ENCODE measurements at places on chromosomes 2 and 18. TPM values are rescaled to one million over a fixed set of nuclear protein-coding genes. Genes with fewer than 3 reads are reported as not detected.

Gene ZNF804A
- total RNA-seq, result 0.78 TPM

Gene ACMSD
- total RNA-seq, result not detected

Gene PTPRN
- total RNA-seq, result not detected

Gene SLC9A4
- not detected for total RNA-seq

Gene LYG1
- 1.4 TPM for total RNA-seq

Gene EVX2
- total RNA-seq, result not detected

DNA sequence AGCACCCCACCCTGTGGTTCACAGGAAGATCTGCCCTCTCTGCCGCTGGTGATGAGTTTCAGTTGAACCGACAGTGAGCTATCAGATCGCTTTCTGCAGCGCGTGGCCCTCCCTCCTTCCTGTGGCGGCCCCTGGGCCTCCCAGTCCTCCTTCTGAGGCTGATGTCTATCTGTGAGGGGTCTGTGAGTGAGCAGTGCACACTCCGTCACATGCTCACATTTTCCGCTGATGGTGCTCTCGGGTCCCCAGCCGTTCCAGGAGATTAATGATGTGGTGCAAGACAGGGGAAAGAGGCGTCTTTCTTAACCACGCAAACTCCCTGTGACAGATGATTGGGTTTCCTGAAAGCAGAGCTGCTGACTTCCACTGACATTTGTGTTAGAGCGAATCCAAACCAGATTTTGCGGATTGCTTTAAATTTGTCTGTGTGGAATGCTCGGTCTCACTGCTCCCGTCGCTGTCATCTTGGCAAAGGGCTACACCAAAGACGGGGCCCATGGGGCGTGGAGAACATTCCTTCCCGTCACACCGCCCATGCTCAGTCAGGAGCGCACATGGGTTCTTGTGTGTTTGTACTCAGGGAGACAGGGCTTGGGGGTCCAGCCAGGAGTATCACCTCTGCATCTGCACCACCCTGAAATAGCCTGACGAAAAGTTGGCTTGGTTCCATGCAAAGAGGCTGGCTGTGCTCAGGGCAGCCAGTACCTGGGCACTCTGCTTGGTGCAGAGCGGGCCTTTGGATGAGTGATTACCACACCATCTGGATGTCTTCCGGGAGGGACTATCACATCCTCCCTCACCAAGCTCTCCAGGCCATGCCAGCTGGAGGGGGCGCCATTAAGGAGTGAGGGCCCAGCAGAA, 154.7 kb upstream of the HS6ST1 start:
- DNase-seq, result peak; percentile 65

DNA sequence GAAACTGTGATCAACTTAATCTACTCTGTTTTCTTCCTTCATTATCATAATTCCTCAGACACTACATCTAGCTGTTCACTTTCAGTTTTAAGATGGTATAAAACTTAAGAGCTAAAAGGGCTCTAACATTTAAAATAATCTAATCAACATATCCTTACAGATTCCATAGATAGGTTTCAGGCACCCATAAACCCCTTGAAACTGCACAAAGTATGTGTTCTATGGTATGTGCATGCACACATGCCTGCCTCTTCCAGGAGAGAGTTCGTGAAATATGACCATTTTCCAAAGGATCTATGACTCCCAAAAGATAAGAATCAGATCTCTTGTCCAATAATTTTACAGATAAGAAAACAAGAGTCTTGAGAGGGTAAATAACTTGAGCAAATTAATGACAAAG, 59.4 kb downstream of the CUL3 start:
- no peak for DNase-seq

DNA sequence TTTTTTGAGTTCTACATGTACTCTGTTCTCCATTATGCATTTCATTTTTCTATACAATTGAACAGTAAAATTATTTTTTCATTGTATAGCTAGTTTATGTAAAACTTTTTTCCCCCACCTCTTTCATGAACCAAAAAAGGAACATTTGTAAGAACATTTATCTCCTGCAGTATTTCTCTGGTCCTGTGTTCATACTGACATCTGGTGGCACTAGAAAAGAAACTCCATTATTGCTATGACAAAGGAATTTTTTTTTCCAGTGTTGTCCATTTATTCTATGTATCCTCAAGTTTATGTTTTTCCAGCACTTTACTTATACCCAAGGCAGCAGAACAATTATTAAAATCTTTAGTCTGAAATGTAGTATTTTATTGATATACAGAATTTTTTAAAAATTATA, 27.4 kb upstream of the CHAC2 start:
- no peak for DNase-seq

DNA sequence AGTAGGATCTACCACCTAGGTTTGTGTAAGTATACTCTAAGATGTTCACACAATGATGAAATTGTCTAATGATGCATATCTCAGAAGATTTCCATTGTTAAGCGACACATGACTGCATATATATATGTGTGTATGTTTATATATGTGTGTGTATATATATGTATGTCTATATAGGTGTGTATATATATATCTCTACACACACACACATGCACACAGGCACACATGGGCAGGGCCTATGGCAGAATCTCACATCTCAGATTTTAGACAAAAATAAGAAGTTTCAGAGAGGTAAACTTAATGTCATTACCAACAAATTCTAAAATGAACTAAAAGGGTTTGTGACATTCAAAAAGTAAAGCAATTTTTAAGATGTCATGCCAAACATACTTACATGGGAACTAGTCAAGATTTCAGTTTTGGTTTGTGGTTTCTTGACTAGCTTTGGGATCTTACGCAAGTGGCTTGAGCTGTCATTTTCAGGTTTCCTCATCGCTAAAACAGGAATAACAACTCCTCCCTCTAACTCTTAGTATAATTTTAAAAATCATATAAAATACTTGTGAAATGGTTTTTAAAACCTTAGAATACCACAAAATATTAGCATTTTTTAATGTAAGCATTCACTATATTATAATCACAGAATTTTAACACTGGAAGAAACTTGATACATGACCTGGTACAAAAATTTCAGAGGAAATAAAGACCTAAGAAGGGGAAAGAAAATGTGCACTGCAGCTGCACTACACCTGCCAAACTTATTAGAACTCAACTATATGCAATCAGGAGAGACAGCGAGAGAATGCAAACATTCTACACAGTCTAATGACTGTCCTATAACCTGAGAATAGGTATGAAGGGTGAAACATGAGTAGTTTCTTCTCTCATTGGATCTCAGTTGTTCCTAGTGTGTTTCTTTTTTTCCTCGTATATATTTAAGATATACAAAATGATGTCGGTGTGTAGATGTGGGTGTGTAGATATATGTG, 75.7 kb downstream of the TTC21B start:
- DNase-seq, result no peak

DNA sequence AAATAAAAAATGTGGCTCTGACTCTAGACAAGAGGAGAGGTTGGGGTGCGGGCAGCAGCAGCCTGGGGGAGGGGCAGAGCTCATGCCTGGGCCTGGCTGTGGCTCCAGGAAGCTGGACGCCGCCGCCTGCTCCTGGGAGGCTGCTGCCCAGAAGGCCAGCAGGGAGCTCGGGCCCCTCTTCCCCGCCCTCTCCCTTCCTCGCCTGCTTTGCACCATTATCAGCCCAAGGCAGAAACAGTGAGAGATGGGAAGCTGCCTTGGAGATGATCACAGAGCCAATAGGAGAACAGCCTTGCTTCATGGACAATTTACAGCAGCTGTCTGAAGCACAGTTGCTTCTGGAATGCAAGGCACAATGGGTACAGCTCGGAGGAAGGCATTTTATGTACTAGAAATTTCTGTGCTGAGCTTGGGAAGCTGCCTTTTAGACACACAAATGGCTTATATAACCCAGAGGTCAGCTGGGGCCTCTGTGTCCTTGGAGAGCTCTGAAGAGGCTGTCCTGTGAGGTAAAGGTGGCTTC, 55.3 kb upstream of the AFF3 start:
- DNase-seq, result peak; percentile 88

- DNase-seq, result no peak
Observed at GRCh38 chr18:78640246-78640995, 339.2 kb upstream of the SALL3 start.

DNA sequence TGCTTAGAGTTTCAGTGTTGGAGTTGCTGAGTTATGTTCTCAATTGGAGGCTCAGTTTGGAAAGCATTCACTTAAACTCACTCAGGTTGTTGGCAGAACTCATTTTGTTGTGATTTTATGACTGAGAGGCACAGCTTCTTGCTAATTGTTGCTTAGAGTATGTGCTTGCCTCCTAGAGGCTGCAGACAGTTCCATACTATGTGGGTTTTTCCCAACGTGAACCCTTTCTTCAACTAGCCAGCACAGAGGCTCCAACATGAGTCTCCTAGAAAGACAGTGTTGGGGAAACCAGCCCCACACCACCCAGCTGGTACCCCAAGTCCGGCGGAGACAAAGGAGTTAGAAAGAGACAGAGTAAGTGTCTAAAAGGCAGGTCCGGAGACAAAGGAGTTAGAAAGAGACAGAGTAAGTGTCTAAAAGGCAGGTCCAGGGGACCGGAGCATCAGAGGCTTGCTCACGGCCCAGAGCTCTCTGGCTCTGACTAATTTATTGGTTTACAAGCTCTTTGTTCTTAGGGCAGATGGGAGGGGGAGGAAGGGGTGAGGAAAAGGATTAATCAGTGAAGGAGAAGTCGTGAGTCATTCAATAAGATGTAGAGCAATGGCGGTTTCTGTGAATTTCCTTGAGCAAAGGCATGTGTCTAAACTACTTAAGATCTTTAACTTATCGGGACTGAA, 999.7 kb upstream of the LRRTM1 start:
- DNase-seq, result no peak

DNA sequence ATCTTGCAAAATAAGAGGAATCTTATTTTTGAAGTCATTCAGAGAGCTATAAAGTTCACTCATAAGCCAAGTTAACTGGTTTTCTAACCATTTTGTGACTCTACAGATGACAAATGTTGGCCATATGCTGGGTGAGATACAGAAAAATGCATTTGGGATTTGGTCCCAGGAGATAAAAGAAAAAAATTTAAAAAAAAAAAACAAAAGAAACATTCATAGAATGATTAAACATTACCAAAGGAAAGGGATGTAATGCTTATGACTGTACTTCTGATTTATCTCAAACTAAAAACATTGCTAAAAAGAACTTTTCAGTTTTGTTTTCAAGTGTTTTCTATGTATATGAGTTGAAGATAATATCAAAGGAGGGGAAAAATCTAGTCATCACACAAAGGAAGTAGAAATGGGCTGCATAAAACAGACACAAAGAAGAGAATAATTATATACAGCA, 43.1 kb downstream of the PELI1 start:
- no peak for DNase-seq

All from upper lobe of right lung (tissue), 1 donor.